Bronchial epithelial cell (primary cell): ENCODE measurements at places on chromosomes 7 and 10. TPM values are rescaled to one million over a fixed set of nuclear protein-coding genes. Genes with fewer than 3 reads are reported as not detected.

MUC3A gene
- under 0.01 TPM in 1 of 2 replicates, not detected in the other for total RNA-seq

ZPBP gene
- total RNA-seq, result not detected in 2 replicates

PTPRZ1 gene
- 2.6 and 3.5 TPM in 2 replicates for total RNA-seq

CPA2 gene
- not detected in 2 replicates for total RNA-seq

OR6V1 gene
- total RNA-seq, result not detected in 2 replicates

MARVELD1 gene
- 3.6 and 4.7 TPM in 2 replicates for total RNA-seq

VIPR2 gene
- not detected in 2 replicates for total RNA-seq
